Neural crest cell (in vitro differentiated cells): ENCODE measurements at places on chromosomes 2 and 18.

- H3K4me3 ChIP-seq, result no peak overlapping the region
- no peak overlapping the region for H3K27ac ChIP-seq
- no peak for DNase-seq
- H3K27me3 ChIP-seq, result no peaks in the 10 kb centered on the region
Observed at GRCh38 chr2:174593041-174593440, 4.6 kb downstream of the WIPF1 start.

DNA sequence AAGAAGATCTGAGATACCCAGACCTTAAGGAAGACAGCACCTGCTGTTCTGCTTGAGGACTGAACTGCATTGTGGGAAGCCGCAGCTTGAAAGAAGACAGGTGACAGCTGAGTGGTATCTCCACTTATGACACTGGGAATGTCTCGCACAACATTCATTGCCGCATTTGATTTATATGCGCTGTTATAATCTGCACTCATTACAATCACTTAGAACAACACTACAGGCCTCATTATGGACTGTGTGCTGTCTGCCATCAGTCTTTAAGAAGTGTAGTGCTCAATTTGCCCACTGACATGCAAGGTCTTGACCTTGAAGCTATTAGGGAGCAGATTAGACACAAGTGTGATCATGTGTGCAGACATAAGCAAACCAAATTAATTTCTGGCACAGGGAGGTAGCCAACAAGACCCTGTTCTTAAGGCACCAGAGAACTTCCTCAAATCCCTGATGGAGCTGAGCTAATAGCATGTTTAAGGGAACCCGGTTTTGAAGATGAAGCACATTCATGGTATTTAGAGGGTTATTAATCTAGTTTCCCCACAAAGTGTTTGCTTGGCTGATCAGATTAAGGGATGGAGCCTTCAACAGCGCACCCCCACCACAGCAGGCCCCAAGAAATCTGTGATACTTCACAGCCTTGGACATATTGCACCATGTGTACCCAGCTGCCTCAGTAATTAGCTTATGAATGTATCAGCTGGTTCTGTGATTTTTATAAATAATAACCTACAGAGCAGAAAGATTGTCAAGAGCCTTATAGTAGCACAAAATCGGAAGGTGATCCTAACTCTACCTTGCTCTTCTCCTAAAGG, 146.8 kb downstream of the SATB2 start:
- peaks cover 20% of the 10 kb centered on the region for H3K4me1 ChIP-seq
- no peak overlapping the region for H3K4me3 ChIP-seq
- H3K36me3 ChIP-seq, result no peaks in the 10 kb centered on the region
- no peak overlapping the region for H3K27ac ChIP-seq

DNA sequence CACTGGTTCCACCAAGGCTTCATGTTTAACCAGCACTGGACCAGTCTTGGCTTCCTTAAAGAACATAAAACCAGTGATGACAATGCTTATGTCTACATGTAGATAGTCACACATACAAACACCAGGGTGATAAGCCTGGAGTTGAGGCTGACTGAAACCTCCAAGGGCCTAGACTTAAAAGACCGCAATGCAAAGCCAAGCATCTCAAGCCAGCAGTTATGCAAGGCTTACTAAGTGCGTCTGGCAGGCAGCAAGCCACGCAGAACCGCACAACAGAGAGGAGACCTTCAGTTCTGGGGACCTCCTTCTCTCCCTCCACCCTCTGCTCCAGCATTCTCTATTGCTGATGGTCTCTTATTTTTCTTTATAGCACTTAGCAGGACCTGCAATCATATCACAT, 63.2 kb upstream of the ACAA2 start:
- H3K27me3 ChIP-seq, result peaks cover 23% of the 10 kb centered on the region
- H3K4me1 ChIP-seq, result no peaks in the 10 kb centered on the region
- no peak overlapping the region for H3K4me3 ChIP-seq
- no peak overlapping the region for H3K27ac ChIP-seq

- peaks cover 3% of the 10 kb centered on the region for H3K36me3 ChIP-seq
- H3K27ac ChIP-seq, result no peak overlapping the region
- H3K27me3 ChIP-seq, result no peaks in the 10 kb centered on the region
- DNase-seq, result no peak
- no peak overlapping the region for H3K4me3 ChIP-seq
- H3K4me1 ChIP-seq, result peaks cover 10% of the 10 kb centered on the region
Observed at GRCh38 chr2:19911808-19912509, 10.2 kb upstream of the TTC32 start.

DNA sequence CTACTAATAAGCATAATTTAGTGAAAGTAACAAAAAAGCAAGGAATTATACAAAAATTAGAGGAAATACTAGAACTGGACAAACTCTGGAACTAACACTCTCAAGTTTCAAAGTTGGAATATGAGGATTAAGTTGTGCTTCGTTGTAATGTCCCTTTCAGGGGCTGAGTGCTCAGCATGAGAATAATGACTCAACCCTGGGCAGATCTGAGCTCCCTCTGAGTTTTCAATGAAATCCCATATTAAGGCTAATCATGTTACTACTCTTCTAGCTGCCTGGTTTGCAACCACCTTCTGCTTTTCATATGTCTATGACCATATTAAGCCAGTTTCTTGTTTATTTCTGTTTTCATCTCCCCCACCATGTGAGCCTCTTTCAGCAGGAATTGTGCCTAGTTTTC, 274.9 kb upstream of the LRRTM4 start:
- no peak for DNase-seq
- H3K27me3 ChIP-seq, result no peaks in the 10 kb centered on the region
- no peaks in the 10 kb centered on the region for H3K36me3 ChIP-seq

DNA sequence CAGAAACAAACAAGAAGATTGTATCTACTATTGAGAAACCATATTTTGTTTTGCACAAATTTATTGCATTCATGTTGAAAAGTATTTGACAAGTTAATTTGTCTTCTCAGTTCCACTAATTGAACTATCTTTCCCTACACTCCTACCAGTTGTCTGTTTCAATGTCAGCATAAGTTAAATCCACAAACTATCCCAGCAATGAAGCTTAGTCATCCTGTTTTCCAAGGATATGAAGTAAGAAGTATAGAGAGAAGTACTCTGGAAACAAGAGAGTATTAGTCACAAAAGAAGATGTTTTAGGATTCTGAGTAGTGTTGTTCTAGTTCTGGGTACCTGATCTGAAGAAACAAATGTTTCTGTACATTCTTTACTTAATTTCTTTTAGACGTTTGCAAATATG, 261.6 kb upstream of the ZNF804A start:
- H3K27ac ChIP-seq, result no peak overlapping the region
- no peak for DNase-seq
- H3K36me3 ChIP-seq, result no peaks in the 10 kb centered on the region
- no peaks in the 10 kb centered on the region for H3K27me3 ChIP-seq
- H3K4me3 ChIP-seq, result no peak overlapping the region

GRCh38 chr18:54119524-54120019, 104.9 kb downstream of the MBD2 start:
- H3K4me3 ChIP-seq, result no peak overlapping the region
- H3K4me1 ChIP-seq, result peaks cover 4% of the 10 kb centered on the region
- no peaks in the 10 kb centered on the region for H3K27me3 ChIP-seq
- DNase-seq, result peak; percentile 25
- peak overlapping the region; percentile 73 for H3K27ac ChIP-seq
